CD4-positive, alpha-beta T cell treated with Interleukin-1 beta for 1 hour (primary cell): ENCODE measurements at places on chromosomes 2 and 18.

DNA sequence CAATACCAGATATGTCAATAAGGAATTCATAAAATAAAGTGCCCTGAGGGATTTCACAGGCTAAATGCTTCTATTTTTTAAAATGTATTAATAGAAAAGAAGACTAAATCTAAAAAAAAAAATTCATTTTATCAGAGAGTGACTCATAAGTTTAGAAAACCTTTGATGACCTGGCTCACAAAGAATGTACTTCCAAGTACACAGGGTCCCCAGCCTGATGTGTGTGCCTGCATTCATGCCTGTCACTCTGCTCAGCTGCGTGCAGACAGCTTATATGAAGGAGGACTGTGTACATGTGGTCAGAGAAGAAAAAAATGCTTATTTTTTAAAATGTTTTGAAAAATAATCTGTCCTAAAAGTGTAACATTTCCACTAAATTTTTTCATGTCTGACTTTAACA is 3.0 kb upstream of the CPS1 start:
- DNase-seq: no peak

DNA sequence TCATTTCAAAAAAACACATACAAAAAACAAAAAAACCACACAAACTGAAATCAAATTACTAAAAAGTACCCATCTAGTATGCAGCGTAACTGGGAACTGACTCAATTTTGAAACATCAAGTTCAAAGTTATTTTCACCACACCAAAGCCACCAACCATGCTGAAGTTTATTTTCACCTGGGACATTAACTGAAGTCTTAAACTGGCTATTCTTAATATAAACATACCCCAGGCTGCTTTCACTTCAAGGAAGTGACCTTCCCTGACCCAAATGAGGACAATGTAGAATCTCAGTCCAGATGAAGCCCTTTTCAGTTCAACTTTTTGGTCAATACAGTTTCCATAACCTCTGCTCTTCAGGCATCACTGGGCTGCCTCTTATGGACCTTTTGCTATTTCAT is 84.6 kb downstream of the PIGN start:
- DNase-seq: no peak

- DNase-seq: no peak
Observed at GRCh38 chr2:127762846-127763245, 48.1 kb downstream of the WDR33 start.

- no peak for DNase-seq
Observed at GRCh38 chr2:40364151-40364874, 87.6 kb downstream of the SLC8A1 start.

- no peak for DNase-seq
Observed at GRCh38 chr2:2503864-2504418, 172.9 kb upstream of the MYT1L start.

DNA sequence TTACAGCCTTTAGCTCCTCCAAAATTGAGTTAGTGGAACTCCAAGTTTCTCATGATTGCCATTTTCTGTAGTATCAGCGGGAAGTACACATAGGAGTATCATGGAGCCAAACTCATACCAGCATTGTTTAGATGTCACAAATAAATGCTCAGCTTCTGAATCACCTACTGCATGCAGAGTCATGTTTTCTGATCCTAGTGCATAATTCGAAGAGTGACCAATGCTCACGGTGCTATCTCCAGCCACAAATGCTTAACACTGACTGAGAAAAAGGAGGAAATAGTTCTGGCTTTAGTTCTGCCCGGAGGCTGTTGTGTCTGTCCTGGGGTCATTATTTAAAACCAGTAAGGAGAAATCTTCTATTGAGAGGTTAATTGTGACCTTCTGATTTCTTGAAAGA is 45.4 kb upstream of the LRATD1 start:
- no peak for DNase-seq

DNA sequence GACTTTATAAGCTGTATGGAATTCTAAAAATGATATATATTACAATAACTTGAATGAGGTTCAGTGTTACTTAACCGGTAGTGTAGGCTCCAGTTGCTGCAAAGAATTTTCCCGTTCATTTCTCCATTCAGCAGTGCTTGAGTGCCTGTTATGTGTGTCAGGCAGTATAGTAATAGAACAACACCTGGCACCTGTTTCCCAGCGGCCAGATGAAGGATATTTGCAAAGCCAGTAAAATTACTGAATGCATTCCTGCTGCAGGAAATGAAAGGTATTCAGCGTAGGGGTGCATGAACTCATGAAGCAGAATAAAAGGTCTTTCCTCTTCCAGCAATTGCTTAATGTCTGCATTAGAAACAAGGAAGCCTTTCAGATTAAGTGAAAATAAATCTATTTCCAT is 18.8 kb downstream of the YPEL5 start:
- peak; percentile 11 for DNase-seq

DNA sequence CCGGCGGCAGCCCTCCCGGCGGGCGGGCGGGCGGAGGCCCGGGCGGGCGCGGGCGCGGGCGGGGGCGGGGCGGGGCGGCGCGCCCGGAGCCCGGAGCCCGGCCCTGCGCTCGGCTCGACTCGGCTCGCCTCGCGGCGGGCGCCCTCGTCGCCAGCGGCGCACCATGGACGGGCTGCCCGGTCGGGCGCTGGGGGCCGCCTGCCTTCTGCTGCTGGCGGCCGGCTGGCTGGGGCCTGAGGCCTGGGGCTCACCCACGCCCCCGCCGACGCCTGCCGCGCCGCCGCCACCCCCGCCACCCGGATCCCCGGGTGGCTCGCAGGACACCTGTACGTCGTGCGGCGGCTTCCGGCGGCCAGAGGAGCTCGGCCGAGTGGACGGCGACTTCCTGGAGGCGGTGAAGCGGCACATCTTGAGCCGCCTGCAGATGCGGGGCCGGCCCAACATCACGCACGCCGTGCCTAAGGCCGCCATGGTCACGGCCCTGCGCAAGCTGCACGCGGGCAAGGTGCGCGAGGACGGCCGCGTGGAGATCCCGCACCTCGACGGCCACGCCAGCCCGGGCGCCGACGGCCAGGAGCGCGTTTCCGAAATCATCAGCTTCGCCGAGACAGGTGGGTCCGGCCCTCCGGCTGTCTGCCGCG is at the start of gene INHBB:
INHBB (plus strand) TSS at position 111 of the 641 bp plus-strand sequence; CDS start at position 164, 53 bp downstream.
- DNase-seq: no peak

DNA sequence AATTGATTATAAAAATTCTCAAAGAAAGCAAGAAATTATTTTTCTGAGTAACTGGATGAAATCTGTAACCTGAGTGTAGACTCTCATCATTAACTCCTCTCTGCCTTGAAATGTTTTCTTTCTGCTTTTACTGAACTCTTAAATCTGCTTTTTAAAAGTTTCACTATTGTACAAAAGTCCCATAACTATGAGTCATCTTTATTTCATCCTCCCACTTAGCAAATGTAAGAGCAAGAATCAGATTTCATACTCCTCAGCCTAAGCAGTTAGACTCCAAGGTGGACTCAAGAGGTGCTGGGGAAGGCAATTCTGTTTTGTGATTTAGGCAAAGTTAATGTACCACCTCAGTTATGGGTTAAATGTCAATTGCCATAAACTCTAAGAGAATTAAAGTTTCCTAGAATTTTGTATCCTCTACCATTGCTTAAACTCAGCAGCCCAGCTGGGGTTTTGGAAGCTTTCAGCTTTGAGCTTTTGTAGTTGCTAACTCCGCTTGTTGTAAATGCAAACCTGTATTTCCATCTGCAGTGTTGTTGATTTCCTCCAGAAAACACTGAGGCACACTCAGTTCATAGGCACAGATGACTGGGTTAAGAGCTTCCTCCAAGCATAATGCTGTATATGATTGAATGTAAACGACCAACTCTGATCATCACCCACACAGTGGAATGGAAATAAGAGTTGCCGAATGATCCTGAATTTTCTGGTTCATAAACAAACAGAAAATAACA is 268.8 kb downstream of the ARHGAP15 start:
- DNase-seq: no peak

- no peak for DNase-seq
Observed at GRCh38 chr2:24435391-24436316, 55.4 kb upstream of the NCOA1 start.

DNA sequence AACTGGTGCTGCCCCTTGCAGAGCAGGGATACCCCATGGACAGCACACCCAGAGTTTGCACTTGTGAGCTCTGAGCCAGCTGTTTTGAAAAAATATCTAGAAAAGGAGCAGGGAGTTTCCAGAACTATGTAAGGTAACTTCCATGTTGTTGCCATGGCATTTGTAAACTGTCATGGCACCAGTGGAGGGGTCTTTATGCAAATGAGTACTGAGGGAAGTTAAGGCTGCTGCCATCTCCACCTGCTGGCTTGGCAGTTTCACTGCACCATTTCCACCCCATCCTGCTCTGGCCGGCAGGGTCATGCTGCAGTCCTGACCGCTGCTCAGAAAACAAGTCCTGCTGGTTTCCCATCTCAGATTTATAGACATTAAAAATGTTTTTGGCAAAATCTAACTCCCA is 52.3 kb upstream of the SNTG2 start:
- DNase-seq: no peak
